ENCODE measurements at places on chromosomes 3 and 15.

GRCh38 chr15:47742742-47743141, 25.4 kb downstream of the SEMA6D start:
- DNase-seq: no peak

GRCh38 chr3:60636846-60637245, 614.4 kb downstream of the FHIT start:
- DNase-seq: peak; percentile 42

DNA sequence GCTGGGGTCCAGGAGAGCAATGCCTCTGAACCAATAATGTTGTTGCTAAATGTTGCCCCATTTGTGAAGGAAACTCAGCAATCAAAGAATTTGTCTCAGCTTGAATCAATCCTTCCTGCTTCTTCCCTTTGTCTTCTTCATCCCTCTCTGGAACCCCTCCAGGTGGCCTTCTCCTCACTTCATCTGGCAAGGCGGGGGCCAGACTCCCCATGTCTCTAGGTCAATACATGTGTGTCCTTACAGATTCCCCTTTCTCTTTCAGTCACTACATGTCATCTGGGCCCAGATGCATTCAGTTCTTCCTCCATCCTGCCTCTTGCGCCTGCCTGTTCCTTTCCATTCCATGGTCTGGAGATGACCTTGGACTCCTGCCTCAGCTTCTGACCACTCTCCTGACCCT, 8.0 kb upstream of the LTF start:
- DNase-seq: no peak

GRCh38 chr3:151058740-151059139, 26.7 kb upstream of the MED12L start:
- DNase-seq: no peak

- DNase-seq: peak; percentile 96
Measured at GRCh38 chr3:106428565-106428994, 559.8 kb upstream of the CBLB start.

GRCh38 chr15:74178326-74179100, 5.0 kb downstream of the ISLR start:
- DNase-seq: no peak

DNA sequence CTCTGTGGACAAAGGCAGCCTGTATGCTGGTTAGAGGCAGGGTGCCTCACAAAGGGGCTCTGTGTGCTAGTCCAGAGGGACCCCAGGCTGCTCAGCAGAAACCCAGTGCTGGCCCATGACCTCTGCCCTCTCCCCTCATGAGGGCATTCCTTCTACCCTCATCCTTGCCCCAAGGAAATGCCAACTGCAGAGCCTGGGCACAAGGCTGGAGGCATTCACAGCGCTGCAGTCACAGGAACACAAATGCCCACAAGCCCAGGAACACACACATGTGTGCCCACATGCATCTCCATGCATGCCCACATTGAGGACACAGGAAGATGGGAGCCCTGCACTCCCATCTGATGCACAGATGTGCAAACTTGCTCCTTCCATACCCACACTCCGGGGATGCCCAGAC, 3.8 kb downstream of the INKA1 start:
- DNase-seq: no peak

DNA sequence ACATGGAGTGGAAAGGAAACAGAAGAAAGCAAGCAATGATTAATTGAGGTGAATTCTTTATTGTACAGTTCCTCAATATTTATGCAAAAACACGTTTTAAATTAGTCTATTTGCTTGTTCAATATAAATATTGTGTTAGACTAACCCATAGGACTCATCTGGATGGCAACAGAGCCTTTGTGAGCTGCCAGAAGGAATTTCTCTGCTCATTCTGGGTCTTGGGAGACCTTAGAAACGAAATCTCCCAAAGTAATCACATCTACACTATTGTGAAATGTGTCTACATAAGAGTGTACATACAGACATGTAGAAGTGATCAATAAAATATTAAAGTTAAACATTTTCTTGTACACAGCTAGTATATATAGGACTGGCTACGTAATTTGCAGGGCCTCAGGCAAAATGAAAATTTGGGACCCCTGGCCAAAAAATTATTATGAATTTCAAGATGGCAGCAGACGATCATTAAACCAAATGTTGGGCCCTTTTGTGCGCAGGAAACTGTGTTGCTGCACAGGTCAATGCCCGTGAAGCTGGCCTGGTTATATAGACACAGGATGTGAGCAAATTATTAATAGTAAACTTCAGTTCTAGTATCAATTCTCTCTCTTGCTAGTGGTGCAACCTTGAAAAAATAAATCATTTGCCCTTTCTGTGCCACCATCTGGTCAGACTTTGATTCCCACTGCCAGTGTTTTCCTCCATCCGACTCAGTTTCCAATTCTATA, 83.3 kb downstream of the MINAR1 start:
- DNase-seq: no peak

DNA sequence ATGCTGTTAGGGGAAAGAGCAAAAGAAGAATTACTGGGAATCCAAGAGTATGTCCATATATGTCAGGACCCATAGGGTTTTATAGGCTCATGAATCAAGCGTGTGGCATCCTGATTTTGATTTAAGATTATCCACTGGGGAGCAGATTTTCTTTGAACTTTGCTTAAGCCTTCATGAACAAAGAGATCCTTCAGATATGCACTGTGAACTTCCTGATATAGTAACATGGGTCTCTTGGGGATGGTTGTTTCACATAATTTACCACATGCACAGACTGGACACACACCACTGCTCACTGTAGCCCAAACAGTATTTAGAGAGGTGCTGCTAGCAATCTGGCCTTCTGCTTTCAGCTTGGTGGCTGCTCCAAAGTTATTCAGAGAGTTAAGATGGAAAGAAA, 200.9 kb upstream of the ZPLD1 start:
- no peak for DNase-seq

DNA sequence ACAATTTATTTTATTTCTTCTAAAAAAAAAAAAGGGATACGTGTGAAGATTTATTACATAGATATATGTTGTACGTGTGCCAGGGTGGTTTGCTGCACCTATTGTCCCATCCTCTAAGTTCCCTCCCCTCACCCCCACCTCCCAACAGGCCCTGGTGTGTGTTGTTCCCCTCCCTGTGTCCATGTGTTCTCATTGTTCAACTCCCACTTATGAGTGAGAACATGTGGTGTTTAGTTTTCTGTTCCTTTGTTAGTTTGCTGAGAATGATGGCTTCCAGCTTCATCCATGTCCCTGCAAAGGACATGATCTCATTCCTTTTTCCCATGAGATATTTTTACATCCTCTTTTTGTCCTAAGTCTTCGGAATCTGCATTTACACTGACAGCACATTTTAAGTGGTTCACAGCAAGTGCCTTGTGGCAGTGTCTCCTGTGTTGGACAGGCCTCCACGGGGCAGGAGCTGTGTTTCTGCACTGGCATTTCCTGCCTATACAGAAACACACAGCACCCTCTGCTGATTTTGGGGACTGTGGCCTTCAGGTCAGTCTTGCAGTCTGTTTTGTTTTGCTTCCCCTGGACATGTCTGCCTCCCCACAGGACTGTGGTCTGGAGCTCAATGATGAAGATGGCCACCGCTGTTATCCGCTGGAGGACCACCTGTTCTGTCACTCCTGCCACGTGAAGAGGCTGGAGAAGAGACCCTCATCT, 12.7 kb upstream of the SACM1L start:
- no peak for DNase-seq

DNA sequence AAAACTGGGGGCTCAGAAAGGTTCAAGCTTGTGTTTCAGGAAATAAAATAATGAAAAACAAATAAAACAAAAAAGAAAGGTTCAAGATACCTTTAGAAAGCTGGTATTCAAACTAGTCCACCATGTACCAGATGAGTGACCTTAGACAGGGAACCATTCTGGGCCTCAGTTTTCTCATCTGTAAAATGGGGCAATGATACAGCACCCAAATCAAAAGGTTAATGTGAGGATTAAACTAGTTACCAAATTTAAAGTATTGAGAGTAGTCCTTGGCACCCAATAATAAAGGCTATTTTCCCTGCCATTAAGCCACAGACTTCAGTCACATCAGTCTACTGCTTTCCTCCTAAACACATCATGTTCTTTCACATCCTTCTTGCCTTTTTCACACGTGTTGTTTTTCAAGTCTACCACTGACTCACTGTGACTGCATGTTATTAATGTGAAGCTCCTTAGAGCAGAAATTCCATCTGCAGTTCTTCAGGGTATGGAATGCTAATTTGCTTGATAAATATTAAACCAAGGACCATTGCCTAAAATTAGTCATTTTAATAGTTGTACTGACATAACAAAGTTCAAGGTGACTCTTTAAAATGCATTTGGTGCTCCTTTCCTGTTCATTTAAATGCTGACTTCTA, 19.9 kb downstream of the TAMM41 start:
- no peak for DNase-seq

GRCh38 chr3:147369231-147369630, 37.1 kb downstream of the ZIC4 start:
- DNase-seq: no peak

- DNase-seq: no peak
Measured at GRCh38 chr3:13051581-13051980, 21.6 kb downstream of the IQSEC1 start.

GRCh38 chr15:72281713-72282112, 9.4 kb upstream of the PARP6 start:
- DNase-seq: no peak

DNA sequence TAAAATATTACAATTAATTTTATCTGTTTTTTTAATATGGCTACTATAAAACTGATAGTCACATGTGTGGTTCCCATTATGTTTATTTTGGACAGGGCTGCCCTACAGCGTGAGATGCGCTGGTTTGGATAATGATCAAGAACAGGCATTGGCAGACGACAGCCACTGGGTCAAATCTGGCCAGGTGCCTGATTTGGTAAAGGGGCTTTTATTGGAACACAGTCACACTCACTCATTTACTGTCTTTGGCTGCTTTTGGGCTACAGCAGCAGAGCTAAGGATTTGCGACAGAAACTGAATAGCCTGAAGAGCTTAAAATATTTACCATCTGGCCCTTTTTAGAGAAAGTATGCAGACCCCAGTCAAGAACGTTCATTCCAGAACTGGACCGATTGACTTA, 724.2 kb upstream of the CFAP20DC start:
- peak; percentile 38 for DNase-seq

DNA sequence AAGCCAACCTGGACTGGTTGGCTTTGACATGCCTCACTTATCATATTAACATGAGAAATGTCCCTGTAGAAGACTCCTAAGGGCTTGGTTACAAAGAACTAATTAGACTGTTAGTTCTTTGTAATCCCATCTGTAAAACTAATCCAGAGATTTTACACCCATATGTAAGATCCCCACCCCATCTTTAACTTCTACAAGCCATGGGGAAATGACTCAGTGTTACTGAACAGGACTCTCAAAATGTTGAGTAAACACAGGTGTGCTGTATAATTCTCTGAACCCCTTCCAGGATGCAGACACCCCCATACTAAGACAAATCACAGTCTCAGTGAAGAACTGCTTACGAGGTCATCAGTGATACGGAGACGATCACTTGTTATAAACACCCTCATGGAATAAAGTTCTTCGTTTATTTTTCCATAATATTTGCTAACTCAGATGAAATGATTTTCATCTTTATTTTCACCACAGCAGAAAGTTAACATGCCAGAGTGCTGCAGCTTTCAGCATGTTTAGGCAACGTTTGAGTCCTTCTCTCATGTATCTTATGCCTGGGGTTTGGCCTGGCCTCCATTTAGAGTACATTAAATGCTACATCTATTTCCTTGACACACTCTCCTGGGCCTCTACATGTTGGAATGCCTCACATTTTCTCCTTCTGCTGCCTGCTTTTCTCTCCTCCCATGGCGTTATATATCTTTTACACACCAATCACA, 55.3 kb upstream of the LEKR1 start:
- no peak for DNase-seq

- DNase-seq: peak; percentile 81
Measured at GRCh38 chr15:77506311-77507142, 85.8 kb downstream of the HMG20A start.

DNA sequence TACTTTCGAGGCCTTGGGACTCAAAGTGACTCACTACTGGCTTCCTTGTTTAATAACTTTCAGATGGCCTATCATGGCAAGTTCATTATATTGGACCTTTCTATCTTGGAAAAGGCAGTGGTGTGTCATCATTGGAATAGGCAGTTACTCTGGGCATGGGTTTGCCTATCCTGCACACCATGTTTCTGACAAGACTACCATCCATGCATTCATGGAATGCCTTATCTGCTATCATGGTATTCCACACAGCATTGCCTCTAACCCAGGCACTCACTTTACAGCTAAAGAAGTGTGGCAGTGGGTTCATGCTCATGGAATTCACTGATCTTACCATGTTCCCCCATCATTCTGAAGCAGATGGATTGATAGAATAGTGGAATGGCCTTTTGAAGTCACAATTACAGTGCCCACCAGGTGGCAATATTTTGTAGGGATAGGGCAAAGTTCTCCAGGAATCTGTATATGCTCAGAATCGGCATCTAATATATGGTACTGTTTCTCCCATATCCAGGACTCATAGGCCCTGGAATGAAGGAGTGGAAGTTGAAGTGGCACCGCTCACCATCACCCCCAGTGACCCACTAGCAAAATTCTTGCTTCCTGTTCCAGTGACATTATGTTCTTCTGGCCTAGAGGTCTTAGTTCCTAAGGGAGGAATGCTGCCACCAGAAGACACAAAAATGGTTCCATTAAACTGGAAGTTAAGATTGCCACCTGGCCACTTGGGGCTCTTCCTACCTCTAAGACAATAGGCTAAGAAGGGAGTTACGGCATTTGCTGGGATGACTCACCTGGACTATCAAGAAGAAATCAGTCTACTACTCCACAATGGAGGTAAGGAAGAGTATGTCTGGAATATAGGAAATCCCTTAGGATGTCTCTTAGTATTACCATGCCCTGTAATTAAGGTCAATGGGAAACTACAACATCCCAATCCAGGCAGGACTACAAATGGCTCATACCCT, 1161.4 kb downstream of the SI start:
- no peak for DNase-seq

DNA sequence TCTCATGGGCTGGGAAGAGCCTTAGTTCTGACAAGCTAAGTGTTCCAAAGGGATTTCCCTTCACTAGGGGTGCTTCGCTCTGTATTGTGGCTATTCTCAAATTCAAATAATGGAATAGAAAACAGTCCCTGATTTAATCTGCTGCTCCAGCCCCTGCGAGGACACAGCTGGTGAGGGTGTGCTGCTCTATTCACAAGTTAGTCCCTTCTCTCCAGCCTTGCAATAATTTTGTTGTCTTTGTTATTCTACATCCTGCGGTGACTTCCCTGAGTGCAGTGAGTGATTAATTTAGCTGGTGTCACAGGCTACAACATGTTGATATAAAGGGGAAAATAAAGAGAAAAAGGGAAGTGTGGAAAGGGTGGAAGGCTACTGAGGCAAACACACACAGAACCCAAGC, 180.5 kb upstream of the VEPH1 start:
- no peak for DNase-seq

- DNase-seq: no peak
Measured at GRCh38 chr3:96264701-96265100, 549.7 kb upstream of the EPHA6 start.

All from muscle of back (tissue), 13 donors.